ENCODE measurements at places on chromosomes 16 and 17.
A peak's percentile ranks its signal among the peaks of the same experiment; 100 is the strongest.

- DNase-seq = no peak
Observed at GRCh38 chr17:48290378-48290777, 139.6 kb downstream of the SKAP1 start.

GRCh38 chr17:73620414-73620813, 23.8 kb downstream of the SDK2 start:
- no peak for DNase-seq

GRCh38 chr17:36576793-36577192, 14.9 kb upstream of the DHRS11 start:
- DNase-seq = no peak

DNA sequence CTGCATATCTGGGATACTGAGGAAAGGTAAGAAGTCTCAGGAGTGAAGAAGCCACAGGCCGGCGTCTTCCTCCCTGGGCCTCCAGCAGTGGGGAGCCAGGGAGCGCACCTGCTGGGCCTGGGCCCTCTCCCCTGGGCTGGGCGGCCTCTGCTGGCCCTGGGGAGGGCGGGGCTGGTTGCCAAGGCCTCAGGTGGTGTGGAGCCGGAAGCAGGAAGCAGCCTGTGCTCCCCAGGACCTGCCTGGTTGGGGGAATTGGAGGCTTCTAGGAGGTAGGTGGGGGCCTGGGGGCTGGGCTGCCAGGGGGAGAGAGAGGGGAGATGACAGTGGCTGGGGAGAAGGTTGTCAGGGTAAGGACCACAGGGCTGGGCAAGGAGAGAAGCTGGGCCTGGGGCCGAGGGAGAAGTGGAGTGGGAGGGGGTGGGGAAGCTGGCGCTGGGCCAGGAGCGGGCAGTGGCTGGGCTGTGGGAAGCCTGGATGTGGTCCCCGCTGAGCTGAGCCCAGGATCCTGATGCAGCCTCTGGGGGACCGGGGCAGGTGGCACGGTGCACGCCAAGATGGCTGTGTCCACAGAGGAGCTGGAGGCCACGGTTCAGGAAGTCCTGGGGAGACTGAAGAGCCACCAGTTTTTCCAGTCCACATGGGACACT, at the start of gene SMIM22:
TSS of gene SMIM22 (plus strand) at position 189 of the 647 bp plus-strand sequence. CDS start at position 555, 366 bp downstream.
- DNase-seq = no peak

DNA sequence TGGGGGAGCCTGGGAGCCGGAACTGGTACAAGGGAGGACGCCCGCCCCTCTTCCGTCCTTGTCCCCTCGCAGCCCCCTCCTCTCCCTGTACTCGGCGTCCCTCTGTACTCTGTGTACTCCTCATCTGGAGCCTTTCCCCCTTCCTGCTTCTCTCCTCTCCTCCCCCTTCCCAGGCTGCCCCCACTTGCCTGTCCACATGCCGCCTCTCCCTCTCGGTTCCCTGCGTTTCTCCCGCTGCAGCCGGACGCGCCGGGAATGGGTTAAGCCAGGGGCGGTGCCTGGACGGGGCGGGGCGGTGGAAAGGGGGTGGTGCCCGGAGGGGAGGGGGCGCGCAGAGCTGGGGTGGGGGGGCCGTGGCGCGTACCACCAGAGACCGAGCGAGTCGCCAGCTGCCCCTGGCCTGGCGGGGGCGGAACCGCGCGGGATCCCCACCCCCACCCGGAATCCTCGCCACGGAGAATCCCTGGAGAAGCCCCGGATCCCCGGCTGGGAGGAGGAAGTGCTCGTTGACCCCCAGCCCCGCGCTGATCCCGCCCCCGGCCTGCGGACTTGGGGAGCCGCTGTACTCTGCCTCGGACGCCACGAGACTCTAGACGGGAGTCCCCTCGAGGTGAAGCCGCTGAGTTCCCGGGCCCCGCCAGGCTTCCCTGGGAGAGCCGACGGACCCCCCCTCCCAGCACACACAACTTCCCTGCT, 22.6 kb downstream of the GJD3 start:
- DNase-seq = peak; percentile 50

DNA sequence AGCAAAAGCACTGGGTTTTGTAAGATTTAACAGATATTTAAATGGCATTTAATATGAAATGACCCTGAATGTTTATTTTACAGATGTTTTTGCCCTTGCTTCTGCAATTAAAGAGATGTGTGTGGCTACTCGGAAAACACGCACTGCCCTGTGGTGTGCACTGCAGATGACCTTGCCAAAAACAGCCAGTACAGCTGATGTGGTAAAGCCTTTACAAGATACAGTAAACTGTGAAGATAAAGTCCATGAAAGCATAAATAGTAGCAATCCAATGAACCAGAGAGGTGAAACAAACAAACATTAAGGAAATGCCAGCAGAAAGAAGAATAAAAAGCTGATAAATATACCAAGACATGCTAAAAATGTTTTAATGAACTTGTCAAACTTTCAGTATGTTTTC, 15.7 kb downstream of the CCDC43 start:
- DNase-seq = no peak
